ENCODE measurements at places on chromosomes 3 and 15.
A peak's percentile ranks its signal among the peaks of the same experiment; 100 is the strongest.

DNA sequence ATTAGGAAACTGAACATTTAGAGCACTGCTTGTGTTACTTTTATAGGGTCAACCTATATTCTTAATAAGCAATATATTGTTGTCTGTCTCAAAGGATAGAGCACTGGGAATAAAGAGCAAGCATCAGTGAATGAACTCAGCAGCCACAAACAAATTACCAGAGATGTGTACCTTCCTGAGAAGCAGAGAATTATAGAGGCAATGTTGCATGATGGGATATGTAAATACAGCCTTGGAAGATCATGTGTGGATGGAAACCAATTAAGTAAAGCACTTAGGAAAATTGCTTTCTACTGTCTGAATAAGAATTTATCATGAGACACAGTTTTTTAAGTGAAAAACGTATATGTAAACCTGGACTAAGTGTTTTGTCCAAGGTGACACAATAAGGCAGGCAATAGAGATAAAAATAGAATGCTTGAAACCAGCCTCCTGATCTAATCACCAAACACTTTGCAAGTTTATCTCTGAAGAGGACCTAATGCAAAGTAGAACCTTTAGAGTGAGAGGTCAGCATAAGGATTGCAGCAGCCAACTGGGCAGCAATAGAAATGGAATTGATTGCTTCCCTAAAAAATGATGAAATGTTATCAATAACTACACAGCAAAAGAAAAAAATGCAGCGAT is 848.0 kb downstream of the TUSC7 start:
- DNase-seq: no peak

- peak; percentile 66 for DNase-seq
Measured at GRCh38 chr15:73677146-73677607, 7.0 kb upstream of the CD276 start.

- DNase-seq: no peak
Measured at GRCh38 chr15:31296646-31297574, 29.7 kb upstream of the KLF13 start.

GRCh38 chr3:25817638-25818037 is 27.7 kb downstream of the OXSM start:
- no peak for DNase-seq

- no peak for DNase-seq
Measured at GRCh38 chr15:41659190-41659589, 1.0 kb upstream of the MGA start.

- no peak for DNase-seq
Measured at GRCh38 chr3:20798666-20799065, 612.7 kb upstream of the SGO1 start.

- no peak for DNase-seq
Measured at GRCh38 chr3:60015032-60015705, 965.3 kb upstream of the CFAP20DC start.

GRCh38 chr3:110618512-110619226 is 452.9 kb upstream of the NECTIN3 start:
- no peak for DNase-seq

- no peak for DNase-seq
Measured at GRCh38 chr15:36798366-36798765, 218.9 kb downstream of the CDIN1 start.

DNA sequence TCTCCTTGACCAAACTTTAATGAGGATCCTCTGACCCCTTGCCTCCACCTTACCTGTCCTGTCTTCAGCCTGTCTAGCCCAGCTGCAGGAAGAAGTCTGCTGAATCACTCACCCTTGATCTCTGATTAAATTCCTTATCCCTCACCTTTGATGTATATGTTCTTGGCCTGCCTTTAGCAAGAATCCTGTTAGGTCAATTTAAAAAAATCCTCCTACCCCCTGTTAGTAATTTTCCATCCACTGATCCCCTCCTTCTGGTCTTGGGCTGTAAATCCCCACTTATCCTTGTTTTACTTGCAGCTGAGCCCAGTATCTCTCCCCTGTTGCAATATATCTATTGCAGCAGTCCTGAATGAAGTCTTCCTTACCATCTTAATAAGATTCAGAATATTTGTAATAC is 39.0 kb downstream of the MYH15 start:
- DNase-seq: no peak

GRCh38 chr15:64547275-64547674 is 86.9 kb downstream of the ZNF609 start:
- no peak for DNase-seq

GRCh38 chr3:41881233-41881821 is 80.6 kb downstream of the ULK4 start:
- DNase-seq: peak; percentile 38

GRCh38 chr3:20069178-20069532 is 28.9 kb downstream of the KAT2B start:
- no peak for DNase-seq

- DNase-seq: no peak
Measured at GRCh38 chr15:79015416-79015815, 70.6 kb upstream of the CTSH start.

GRCh38 chr3:67034371-67034770 is 36.3 kb downstream of the KBTBD8 start:
- no peak for DNase-seq

GRCh38 chr3:77868725-77869124 is 828.8 kb downstream of the ROBO2 start:
- DNase-seq: no peak

GRCh38 chr15:101489237-101489598 is 289 bp downstream of the PCSK6 start:
- no peak for DNase-seq

DNA sequence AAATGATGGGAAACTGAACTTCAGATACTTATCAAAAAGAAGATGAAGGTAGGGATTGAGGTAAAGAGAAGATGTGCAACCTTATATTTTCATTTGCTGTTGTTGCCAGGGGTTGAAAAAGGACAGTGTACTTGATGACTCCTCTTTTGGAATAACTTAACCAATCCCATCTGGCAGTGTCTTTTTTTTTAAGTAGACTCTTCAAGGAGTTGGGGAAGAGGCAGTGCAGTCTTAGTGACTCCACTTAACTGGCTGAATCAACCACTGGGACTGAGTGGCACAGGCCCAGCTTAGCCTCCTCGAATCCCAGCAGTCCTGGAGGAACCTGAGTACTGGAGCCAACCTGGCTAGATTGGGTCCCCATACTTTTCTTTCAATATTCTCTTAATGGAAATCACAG is 27.3 kb upstream of the FILIP1L start:
- no peak for DNase-seq

Measured in Ammon's horn (tissue), 1 donor.